AG09309 (cell line): ENCODE measurements at places on chromosomes 7 and 10.

GRCh38 chr7:17181482-17181881 is 117.0 kb upstream of the AHR start:
- DNase-seq: no peak

- DNase-seq: no peak
Observed at GRCh38 chr10:113612154-113612553, 51.7 kb downstream of the NRAP start.

DNA sequence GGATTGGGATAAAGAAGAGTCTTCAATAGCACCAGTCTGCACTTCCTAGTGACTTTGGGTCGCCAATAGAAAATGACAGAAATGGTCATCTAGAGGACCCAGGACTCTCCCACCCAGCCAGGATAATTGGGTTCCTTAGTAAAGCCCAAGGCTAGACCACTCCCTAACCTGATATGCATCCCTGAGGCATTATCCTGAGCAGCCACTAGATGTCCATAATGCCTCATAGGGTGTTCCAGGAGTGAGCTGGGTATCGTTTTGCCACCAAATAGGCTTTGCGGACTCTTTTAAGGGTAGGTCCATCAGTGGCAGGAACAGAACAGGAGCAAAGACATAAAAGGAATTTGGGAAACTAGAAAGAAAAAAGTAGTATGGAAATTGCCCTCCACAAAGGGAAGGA is 4.5 kb upstream of the LRRC4 start:
- DNase-seq: no peak

DNA sequence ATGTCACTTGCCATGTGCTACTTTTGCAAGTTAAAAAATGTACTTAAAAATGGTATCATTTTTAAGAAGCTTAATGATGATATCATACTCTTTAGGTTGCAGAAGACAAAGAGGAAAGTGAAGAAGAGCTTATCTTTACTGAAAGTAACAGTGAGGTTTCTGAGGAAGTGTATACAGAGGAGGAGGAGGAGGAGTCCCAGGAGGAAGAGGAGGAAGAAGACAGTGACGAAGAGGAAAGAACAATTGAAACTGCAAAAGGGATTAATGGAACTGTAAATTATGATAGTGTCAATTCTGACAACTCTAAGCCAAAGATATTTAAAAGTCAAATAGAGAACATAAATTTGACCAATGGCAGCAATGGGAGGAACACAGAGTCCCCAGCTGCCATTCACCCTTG is 6.1 kb downstream of the LMOD2 start:
- DNase-seq: no peak

- DNase-seq: no peak
Observed at GRCh38 chr10:115710136-115710535, 562.9 kb downstream of the GFRA1 start.

DNA sequence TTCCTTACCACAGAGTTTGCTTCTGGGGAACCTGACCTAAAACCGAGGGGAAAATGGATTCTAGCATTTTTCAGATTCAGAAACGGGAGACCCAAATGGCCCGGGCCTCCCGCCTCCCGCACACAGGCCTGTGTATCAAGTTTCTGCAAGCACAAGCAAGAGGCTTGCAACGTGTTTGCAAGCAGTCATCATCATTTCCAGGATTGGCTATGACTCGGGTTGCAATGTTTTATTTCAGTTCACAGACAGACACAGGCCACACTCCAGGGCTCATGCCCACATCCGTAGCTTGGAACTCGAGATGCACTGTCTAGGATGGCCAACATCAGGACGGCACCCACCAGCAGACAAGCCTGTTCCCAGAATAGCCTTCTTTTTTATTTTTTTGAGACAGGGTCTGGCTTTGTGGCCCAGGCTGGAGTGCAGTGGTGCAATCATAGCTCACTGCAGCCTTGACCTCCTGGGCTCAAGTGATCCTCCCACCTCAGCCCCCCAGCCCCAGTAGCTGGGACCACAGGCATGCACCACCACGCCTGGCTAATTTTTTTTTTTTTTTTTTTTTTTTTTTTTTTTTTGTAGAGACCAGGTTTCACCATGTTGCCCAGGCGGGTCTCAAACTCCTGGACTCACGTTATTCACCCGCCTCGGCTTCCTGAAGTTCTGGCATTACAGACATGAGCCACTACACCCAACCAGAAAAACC is 68.1 kb upstream of the FOXK1 start:
- peak; percentile 64 for DNase-seq

- no peak for DNase-seq
Observed at GRCh38 chr10:89921403-89921802, 220.0 kb downstream of the KIF20B start.

DNA sequence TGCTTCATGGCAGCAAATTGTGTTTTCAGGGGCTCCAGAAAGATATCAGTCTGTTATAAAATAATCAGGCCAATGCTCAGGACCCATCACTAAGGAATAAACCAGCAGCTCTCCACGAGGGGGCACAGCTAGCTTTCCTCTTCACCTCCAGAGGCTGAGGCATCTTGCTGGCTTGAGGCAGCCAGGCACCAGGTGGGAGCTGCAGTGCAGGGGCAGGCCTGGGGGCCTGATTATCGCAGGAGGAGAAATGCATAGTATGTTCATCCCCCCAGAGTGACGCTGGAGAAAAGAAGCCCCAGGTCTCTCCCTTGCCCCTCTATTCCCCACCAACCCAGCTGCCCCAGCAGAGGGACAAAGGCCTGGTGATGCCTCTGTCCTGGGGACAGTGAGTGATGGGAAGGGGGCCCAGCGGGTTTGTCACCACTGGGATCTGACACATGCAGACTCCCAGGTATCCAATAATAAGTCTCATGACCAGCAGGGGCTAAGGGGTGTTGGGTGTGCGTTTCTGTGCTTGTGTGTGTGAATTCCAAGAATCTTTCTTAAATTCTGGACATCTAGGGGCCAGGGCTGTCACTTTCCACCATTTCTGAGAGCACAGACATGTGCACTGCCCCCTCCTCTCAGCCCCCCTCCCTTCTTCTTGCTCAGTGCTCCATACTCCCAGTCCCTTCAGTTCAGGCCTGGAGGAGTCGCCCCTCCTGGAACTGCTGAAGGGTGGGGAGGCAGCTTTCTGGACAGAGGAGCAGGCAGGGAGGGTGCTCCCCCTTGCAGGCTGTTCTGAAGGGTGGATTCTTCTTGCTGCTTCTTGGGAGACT is 128.1 kb upstream of the FAM20C start:
- DNase-seq: no peak

GRCh38 chr10:26857991-26858706 is 2.6 kb downstream of the ABI1 start:
- no peak for DNase-seq

DNA sequence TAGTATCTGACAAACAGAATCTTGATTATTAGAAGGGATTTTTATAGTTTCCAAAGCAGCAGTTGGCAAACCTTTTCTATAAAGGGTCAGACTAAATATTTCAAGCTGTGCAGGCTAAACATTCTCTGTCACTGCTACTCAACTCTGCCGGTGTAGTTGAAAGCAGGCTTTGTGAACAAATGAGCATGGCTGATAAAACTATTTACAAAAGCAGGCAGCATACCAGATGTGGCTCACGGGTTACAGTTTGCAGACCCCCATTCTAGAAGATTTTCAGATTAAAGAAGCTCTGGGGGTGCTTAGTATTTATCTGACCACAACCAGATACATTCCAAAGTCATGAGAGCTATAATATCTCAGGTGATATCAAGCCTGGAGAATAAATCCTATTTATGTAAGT is 1017.5 kb downstream of the SORCS1 start:
- DNase-seq: no peak

DNA sequence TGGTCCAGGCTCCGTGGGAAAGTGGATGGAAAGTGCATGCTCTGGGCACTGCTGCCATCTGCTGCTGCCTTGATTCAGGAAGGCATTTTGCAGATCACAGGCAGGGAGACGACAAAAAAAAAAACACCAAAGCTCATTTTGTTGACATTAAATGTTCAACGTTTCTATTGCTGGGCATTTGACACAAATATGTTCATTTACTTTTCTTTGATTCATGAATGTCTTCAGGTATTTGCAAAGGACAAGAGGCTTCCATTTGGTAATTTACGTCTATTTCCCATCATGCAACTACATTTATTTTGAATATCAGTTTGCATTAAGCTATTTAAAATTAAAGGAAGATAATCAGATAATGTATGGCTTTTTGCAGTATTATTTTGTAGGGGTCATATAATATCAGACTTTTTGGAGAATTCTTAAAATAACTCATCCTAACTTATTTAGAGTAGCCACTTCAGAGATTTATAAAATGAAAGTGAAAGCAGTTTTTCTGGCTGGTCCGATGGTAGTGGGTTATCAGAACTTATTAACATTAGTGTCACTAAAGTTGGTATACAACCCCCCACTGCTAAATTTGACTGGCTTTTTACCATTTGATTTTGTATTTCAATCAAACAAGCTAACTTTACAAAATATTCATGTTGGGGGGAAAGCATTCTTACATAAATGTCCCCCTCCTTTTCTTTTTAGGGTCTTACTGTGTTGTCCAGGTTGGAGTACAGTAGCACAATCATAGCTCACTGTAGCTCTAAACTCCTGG is 65.3 kb downstream of the PDIA4 start:
- no peak for DNase-seq

- no peak for DNase-seq
Observed at GRCh38 chr10:4684434-4684833, 141.6 kb upstream of the AKR1E2 start.

DNA sequence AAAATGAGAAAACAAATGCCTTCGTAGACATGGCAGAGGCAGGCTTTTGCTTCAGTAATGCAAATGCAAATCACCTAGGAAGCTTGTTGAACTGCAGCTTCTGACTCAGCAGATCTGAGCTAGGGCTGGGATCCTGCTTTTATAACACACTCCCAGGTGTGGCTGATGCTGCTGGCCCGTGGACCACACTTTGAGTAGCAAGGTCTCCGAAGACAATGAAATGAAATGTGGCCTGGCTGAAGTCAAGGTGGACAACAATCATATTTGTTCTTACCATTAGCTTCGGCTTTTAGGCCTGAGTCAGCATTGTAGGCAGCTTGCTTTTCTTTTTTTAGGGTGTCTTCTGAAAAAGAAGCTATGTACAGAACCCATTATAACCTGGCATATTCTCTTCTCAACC is 26.3 kb downstream of the COL17A1 start:
- no peak for DNase-seq

- no peak for DNase-seq
Observed at GRCh38 chr7:124720195-124720594, 45.4 kb downstream of the GPR37 start.

- DNase-seq: no peak
Observed at GRCh38 chr10:31035266-31035798, 3.7 kb upstream of the ZNF438 start.

GRCh38 chr7:149790146-149790548 is 16.8 kb upstream of the ZNF467 start:
- DNase-seq: no peak

GRCh38 chr10:78220781-78221180 is 187.1 kb downstream of the RPS24 start:
- DNase-seq: no peak

DNA sequence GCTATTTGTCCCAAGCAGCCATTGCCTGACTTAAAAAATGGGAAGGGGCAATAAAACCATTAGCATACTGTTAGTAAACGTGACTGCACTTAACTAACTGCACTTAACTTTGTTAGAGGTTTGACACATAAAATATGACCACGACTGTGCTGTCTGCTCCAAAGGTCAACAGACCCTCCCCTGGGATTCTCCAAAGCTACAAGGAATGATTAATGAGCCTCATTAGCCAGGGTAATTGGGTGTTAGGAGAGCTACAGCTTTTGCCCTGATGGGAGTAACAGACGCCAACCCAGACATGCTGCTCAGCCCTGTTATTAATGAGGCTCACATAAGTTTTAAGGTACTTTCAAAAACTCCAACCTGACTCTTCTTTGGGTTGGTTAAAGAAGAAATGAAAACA is 129.4 kb upstream of the PLPP4 start:
- DNase-seq: no peak

DNA sequence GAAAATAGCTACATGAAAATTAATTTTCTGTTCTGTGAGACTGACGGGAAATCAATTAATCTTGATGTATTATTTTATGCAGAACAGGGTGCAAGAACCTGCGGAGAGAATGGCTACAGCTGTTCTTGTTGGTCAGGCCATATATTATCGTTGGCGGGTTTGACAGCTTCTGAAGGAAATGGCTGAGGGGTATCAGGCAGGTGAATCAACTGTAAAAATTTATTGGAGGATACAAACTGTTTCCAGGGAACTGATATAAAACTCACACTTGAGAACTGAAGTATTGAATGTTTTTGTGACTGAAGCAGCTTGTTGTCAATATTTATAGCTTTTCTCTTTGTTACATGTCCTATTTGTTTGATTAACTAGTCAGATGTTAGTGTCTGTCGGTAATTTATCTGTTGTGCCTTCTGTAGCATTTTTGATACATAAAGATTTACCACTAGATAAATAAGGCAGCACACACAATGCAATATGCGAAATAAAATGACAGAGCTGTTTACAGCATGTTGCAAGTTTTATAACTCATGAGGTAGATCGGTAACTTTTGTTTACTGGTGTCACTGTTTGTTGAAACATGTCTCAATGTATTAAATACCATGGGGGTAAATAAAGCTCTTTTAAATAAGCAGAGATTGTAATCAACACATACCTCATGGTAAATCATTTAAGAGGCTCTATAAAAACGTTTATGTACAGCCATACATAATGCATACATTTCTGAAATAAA is 308.2 kb downstream of the LRMDA start:
- no peak for DNase-seq

GRCh38 chr7:19352305-19352695 is 207.1 kb upstream of the FERD3L start:
- no peak for DNase-seq

DNA sequence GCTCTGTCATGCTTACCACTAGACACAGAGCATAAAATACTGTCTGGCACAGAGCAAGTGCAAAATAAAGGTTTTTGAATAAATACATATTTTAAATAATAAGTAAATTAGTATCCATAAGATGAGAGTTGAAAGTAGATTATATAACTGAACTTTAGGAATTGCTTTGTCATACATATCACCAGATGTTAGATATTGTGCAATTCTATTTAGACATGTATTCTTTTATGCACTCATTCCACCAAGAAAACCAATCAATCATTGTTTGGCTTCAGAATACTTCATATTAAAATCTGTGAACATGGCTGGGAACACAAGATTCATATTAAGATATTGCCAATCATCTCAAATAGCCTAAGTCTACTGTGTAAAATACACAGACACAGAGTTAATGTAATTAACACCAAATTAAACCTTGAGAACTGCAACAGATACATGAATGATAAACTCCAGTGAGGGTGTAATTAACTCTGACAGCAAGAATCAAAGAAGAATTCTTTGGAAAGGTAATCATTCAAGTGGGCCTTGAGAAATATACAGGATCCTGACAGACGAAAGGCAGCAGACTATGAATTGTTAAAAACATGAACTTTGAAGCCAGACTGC is 201.0 kb upstream of the PTN start:
- no peak for DNase-seq

DNA sequence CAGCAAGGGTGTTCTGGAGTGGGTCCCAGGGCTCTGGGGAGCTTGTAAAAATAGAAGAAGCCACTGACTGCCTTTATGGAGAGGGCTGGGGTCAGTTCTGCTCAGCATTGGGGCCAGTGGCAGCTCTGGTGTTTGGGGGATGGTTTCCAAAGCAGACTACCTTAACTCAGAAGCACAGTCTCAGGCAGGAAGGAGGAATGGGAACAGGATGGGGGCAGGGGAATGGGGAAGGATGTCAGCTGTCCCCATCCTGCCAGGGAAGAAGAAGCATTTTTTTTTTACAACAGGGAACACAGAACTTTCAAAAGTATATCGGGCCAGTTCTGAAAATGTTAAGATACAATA is 28.8 kb downstream of the TSPAN15 start:
- no peak for DNase-seq

GRCh38 chr10:113059371-113059780 is 109.3 kb downstream of the TCF7L2 start:
- DNase-seq: peak; percentile 47
